ENCODE measurements at places on chromosomes 5 and 9.

GRCh38 chr9:21993893-21994555, at the start of gene CDKN2A:
Gene CDKN2A (minus strand): TSS chr9:21994392.
- DNase-seq, result no peak

DNA sequence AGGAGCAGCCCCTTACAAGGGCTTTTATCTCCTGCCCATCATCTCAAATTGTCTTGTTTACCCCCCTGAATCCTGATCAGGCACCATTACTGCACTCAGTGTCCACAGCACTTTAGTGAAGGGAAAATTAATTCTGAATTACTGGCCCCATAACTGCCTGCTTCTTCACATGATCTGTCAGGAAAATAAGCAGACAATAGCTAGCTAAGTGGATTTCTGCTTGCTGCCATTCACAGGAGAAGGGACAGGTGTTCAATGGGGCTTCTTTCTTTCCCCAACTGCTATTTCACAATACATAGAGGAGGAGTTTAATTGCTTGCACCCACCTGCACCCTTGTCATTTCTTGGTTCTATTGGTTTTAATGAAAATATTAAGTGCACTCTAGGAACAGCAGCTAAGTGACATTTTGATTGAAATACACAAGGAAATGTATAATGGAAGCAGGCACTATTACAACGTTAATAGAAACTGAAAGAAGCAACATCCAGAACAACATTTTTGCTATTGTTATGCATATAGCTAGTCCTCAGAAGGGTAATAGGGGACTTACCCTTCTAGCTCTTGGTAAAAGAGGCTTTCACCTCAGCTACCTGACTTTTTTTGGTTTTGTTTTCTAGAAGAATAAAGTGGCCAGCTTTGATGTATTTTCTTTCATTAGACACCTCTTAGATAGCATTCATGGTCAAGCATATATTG, 599.3 kb upstream of the TLE4 start:
- DNase-seq, result no peak

DNA sequence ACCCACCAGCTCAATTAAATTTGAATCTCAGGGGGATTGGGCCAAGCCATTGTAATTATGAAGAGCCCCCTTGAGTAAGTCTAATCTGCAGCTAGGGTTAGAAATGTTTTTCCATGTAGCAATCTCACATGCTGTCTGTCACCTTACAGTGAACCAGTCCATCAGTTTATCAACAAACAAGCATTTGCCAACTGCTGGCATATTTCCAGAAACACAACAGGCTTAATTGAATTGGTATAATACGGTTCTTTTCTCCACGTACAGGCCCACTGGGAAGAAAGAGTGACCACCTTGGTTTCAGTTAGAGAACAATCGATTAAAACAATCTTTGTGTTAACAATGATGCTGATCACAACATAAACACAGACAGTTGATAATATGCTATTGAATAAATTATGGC, 67.4 kb downstream of the NSUN2 start:
- no peak for DNase-seq

GRCh38 chr9:107548298-107549142, 59.0 kb upstream of the KLF4 start:
- peak; percentile 91 for DNase-seq

GRCh38 chr9:138096519-138096845, 218.9 kb downstream of the CACNA1B start:
- no peak for DNase-seq

GRCh38 chr5:91635950-91636734, 253.0 kb upstream of the ARRDC3 start:
- no peak for DNase-seq

DNA sequence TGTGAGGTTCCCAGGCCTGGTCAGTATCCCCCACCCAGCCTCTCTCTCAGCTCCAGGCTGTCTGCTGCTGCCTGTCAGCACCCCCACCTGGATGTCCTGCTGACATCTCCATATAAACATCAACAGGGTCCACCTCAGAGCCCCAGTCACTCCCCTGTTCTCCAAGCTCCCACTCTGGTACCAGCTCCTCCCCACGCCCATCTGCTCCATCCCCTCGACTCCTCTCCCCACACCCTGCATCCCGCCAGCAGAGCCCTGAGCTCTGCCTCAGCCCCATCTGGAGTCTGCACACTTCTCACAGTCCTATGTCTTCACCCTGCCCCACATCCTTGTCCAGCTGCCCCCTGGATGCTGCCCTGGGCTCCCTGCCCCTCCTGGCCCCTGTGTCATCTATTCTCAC, 67.7 kb upstream of the LRRTM2 start:
- DNase-seq, result no peak

GRCh38 chr9:130786526-130786925, 48.5 kb upstream of the ABL1 start:
- no peak for DNase-seq

DNA sequence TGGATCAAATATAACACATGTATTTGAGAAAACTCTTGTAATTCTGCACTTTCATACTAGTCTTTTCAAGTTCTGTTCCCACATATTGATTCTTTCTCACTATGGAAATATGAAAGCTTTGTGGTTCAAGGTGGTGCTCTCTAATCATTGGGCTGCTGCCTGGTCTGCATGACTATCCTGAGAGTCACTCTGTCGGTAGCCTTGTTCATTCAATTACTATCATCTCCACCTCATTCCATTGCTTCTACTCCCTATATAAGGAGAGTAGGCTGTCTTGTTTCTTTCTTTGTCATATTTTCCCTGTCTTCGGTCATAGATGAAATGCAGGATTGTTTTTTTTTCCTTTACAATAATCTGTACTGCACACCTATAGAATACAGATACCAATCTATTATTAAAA, 341.4 kb upstream of the ACTBL2 start:
- DNase-seq, result no peak

DNA sequence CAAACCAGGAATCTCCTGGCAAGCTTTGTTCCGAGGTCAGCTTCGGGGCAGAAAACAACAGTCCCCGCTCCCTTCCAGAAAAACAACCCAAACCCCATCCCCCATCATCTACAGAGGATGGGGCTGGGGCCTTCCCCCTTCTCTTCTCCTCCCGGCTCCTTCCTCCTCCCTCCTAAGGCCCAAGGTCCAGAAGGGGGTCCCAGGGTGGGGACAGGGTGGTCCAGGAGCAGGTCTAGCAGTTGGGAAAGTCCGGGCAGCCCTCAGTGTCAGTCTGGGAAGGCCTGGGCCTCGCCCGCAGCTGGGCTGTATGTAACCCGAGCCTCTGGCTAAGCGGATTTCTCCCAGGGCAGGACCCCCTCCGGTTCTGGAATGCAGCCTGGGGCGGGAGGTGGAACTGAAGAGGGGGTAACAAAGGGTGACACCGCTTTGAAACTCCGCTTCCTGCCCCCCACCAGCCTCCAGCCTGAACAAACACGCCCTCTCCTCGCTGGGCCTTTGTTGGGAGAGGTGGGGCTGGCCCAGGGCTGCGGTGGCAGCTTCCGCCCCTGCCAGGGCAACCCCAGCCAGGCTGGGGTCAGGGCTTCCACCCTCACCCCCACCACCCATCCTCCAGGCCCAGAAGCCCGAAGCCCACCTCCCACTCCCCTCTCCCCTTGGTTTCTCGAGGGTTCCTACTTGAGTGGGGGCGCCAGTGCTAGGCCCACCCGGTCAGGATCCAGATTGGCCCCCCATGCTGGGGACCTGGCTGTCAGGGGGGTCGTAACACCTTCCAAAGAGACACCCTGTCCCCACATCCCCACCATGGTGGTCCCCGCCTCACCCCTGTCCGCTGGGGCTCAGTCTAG, 63.5 kb downstream of the C9orf50 start:
- DNase-seq, result no peak

DNA sequence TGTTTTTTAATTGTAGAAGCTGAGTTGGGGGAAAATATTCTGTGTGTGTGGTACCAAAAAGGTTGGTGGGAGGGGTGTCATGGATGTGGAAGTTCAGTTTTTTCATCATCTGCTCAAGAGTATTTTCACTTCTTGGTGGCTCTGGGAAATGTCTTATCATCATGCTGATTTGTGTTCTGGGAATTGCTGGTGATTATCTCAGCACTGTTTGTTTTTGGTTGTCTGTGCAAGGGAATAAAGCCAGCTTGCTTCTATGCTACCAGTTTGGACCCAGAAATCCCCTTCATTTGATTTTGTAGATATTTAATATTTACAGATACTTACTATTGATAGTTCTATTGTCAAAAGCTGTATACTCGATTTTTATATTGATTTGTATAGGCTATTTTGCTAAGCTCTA, 2289.7 kb downstream of the MAT2B start:
- no peak for DNase-seq

- DNase-seq, result no peak
Measured at GRCh38 chr5:17401470-17402288, 96.4 kb upstream of the TAF11L2 start.

GRCh38 chr5:154993461-154993860, 20.1 kb upstream of the KIF4B start:
- DNase-seq, result no peak

GRCh38 chr9:132877824-132878694, at the start of gene AK8:
Gene AK8 (minus strand): TSS chr9:132878284. CDS start chr9:132878255, 29 bp downstream.
- peak; percentile 36 for DNase-seq

DNA sequence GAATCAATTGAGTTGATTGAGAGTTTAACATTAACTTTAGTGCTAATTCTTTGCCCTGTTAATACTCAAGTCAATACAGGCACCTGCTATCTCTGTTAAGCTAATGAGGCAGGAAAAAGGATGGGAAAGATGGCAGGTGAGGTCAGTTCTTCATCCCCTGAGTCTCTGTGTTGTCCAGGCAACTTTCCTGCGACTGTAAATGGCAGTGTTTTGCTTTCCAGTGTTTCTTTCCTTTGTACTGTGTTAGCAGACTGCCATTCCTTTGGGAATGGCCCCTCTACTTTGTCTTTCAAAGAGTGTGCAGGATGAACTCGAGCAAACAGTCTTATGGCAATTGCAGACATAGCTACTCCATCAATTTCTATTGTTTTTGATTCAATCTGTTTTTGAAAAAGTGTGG, 202.2 kb upstream of the VLDLR start:
- no peak for DNase-seq

GRCh38 chr9:136047775-136048559, 47.1 kb downstream of the NACC2 start:
- no peak for DNase-seq

DNA sequence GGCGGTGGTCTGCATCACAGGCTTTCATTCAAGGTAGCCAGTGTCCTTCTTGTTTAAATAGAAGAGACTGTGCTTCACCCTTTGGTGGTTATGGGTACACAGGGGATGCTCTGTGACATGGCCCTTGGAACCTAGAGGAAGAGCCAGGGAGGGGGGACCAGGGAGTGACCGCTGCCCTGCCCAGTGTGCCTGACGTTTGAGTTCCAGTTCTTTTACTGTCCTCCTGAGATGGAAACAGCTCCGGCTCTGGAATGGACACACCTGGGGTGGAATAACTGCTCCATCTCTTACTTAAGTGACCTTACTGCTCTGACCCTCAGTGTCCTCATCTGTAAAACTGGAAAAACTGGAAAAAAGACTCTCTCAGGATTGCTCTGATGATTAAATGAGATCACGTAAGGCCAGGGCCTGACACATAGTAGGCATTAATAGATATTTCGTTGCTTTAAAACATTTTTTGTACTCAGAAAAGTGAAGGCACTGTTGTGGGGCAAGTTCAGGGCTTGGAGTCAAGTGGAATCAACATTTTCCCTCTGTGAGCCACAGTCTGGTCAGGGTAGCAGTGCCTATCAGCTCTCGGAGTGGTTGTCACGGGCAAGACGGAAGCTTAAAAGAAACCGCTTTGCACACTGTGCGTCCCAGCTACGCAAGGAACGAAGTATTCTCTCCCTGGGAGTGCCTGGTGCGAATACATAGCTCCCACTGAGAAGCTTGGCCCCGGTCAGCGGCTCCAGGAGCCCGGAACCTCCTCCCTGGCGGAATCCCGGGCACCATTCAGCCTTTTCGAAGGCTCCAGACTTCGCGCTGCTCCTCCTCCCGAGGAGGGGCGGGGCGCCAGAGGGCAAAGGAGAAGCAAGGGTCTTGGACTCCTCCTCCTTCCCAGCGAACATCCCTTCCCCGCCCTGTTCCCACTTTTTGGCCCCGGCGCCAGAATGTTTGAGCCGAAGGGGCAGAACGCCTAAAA, 5.8 kb downstream of the POU4F3 start:
- no peak for DNase-seq

DNA sequence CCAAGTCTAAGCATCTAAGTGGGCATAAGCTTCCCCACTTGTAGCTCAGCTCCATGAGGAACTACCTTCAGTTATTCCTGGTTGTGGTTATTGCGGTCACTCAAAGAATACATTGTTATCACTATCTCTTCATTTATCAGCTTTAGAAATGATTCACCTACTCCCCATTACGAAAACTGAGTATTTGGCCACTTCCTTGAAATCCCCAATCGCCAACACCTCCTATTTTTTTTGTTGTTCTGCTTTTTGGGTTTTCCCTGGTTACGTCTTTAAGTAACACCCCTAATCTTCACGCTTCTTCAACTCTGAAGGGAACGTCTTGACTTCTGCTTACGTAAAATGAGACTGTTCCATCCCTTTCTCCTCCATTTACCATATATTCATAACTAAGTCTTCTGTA, 20.7 kb downstream of the MAPK9 start:
- DNase-seq, result no peak

DNA sequence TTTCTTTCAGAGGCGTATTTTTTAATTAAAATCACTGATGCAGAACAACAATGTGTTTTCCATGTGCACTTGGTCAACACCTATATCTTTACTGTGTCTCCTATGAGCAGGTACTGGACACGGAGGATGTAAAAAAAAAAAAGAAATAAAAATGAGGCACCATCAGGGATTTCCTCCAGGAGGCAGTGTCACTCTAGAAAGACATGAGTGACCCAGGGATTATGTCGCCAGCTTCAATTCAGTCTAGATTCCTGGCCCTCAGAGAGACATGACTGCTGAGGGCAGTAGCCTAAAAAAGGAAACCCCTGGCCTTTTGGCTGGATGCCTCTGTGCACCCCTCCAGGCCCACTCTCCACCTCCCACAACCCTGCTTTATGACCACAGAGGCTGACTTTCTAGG, 18.3 kb upstream of the IL33 start:
- no peak for DNase-seq

DNA sequence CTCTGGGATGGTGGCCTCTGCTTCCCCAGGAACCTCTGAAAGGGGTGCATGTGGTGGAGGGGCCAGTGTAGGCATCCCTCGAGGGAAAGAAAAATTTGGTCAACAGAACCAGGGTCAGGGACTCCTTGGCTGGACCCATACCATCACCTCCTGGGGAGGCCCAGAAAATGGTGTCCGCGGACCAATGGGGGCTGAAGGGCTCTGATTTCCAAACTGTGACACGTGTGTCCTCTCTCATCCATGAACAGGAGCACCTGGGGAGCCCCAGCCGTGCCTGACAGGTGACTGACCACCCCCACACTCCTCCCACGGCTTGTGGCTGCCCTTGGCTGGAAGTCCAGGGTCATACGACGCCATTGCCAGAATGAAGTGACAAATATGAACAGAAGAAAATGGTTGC, 3.9 kb downstream of the FCN2 start:
- DNase-seq, result no peak

DNA sequence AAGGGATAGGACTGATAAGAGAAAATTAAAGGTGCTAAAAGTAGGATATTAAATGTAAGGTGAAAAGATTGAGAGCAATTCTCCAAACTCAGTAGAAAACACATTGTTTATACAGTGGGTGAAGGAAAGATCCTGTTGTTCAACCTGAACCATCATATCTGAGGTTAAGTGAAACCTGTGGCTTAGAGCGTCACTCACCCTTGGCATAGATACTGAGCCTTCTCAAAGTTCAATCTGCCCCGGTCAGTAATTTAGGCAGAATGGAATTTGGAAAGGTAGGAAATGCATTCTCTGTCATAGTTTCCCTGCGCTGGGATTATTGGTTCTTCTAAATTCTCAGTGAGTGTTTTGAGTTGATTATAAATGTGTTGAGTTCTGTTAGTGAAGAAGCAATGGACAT, 456.2 kb upstream of the NMUR2 start:
- DNase-seq, result no peak

GRCh38 chr5:129804705-129805104, 56.8 kb downstream of the MINAR2 start:
- no peak for DNase-seq
